Mesothelial cell of epicardium (in vitro differentiated cells): ENCODE measurements at places on chromosomes 6 and 20. TPM values are rescaled to one million over a fixed set of nuclear protein-coding genes. Genes with fewer than 3 reads are reported as not detected.

PSMB9 gene
- total RNA-seq, result 0.81 to 0.82 TPM in 2 of 3 replicates, not detected in the other

TFEB gene
- 3.2 to 4.4 TPM (median 3.8 TPM) in 3 replicates for total RNA-seq

HLA-DOB gene
- 0.35 to 0.52 TPM (median 0.45 TPM) in 3 replicates for total RNA-seq

OR2B6 gene
- not detected in 3 replicates for total RNA-seq

CTCFL gene
- 0.23 to 0.33 TPM (median 0.27 TPM) in 3 replicates for total RNA-seq

FOXQ1 gene
- 0.20 to 0.53 TPM (median 0.41 TPM) in 3 replicates for total RNA-seq

DCDC2 gene
- total RNA-seq, result 1.4 to 1.9 TPM (median 1.4 TPM) in 3 replicates

OR2J1 gene
- total RNA-seq, result not detected in 3 replicates

ZBTB12 gene
- total RNA-seq, result 35.3 to 37.1 TPM (median 35.9 TPM) in 3 replicates

GRCh38 chr20:1631309-1632151, 11.7 kb upstream of the SIRPB1 start:
- H3K36me3 ChIP-seq, result no peaks in the 10 kb centered on the region
- DNase-seq, result no peak
- H3K4me3 ChIP-seq, result no peak overlapping the region
- no peak overlapping the region for H3K27ac ChIP-seq
- peaks cover 26% of the 10 kb centered on the region for H3K27me3 ChIP-seq
- peaks cover 6% of the 10 kb centered on the region for H3K4me1 ChIP-seq

DNA sequence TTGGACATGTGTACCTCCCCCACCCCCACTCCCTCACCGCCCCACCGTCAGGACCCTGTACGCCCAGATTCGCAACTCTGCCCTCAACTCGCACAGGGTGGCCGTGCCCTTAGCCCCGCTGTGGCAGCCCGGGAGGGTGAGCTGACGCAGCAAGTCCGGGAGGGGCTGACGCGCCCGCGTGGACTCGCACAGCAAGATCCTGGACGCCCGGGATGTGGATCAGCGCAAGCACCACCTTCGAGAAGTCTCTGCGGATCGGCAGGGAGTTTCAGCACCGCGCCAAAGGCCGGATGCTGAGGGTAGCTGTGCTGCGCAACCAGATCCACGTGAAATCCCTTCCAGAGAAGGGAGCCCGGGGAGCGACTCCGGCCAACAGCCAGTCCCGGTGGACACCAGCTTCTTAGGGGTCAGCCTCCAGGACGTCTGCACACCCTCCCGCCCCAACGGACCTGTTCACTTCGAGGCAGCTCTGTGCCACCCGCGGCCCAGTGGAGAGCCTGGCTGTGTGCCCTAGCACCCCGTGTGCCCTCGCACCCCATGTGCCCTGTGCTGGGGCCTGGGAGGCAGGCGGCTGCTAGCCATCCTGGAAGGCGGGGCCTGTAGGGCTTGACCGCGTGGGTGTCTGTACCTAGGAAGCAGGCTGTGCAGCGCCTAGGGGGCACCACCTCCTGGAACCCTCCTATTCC, 6.7 kb upstream of the GJA10 start:
- no peaks in the 10 kb centered on the region for H3K36me3 ChIP-seq
- no peak for DNase-seq
- peaks cover 27% of the 10 kb centered on the region for H3K27me3 ChIP-seq
- peaks cover 10% of the 10 kb centered on the region for H3K4me1 ChIP-seq
- no peak overlapping the region for H3K4me3 ChIP-seq

- H3K4me1 ChIP-seq, result no peaks in the 10 kb centered on the region
- no peaks in the 10 kb centered on the region for H3K27me3 ChIP-seq
- H3K4me3 ChIP-seq, result no peak overlapping the region
- no peak overlapping the region for H3K27ac ChIP-seq
- no peak for DNase-seq
- no peaks in the 10 kb centered on the region for H3K36me3 ChIP-seq
Observed at GRCh38 chr6:153047386-153047785, 44.9 kb upstream of the MTRF1L start.

- no peak overlapping the region for H3K4me3 ChIP-seq
- H3K4me1 ChIP-seq, result peaks cover 14% of the 10 kb centered on the region
- no peak overlapping the region for H3K27ac ChIP-seq
Observed at GRCh38 chr6:113464960-113465359, 392.2 kb upstream of the MARCKS start.

- no peak overlapping the region for H3K4me3 ChIP-seq
- peaks cover 2% of the 10 kb centered on the region for H3K36me3 ChIP-seq
- H3K27me3 ChIP-seq, result peaks cover 19% of the 10 kb centered on the region
- peaks cover 41% of the 10 kb centered on the region for H3K4me1 ChIP-seq
- DNase-seq, result no peak
Observed at GRCh38 chr6:82361631-82362030, 2.0 kb upstream of the TPBG start.

GRCh38 chr20:1842281-1842680, 52.9 kb upstream of the SIRPA start:
- DNase-seq, result no peak
- H3K27me3 ChIP-seq, result peaks cover 5% of the 10 kb centered on the region
- peaks cover 2% of the 10 kb centered on the region for H3K4me1 ChIP-seq
- H3K27ac ChIP-seq, result no peak overlapping the region
- H3K36me3 ChIP-seq, result no peaks in the 10 kb centered on the region

DNA sequence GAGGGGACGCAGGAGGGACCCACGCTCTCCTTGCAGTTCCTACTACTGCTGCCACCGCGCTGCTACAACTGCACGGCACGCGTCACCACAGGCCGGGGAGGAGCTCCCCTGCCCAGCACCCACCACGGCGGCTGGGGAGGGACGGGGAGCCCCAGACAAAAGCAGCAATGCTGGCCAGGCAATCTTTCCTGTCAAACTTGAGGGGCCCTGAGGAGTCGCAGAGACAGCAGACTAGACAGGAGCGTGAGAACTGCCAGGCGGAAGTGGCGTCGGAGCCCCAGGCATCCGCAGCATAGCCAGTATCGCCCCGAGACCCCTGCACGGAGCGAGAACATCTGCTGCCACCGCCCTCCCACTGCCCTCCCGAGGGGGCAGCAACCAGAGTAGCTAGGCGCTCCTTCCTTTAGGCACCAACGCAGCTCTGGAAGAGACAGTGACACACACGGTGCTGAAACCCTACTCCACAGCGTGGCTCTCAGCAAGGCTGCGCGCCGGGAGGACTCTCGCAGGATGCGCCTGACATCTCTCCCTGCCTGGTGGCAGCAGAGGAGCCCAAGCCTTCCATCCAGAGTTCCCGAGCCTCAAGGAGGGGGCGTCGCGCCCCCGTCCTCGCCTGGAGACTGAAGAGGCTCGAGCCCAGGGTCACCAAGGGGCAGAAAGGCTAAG, 2.2 kb downstream of the TAF4 start:
- H3K36me3 ChIP-seq, result no peaks in the 10 kb centered on the region
- H3K27ac ChIP-seq, result peak overlapping the region; percentile 16
- no peak for DNase-seq
- H3K27me3 ChIP-seq, result no peaks in the 10 kb centered on the region
- peak overlapping the region; percentile 81 for H3K4me3 ChIP-seq

- no peak for DNase-seq
- H3K27me3 ChIP-seq, result no peaks in the 10 kb centered on the region
- H3K4me3 ChIP-seq, result no peak overlapping the region
- no peak overlapping the region for H3K27ac ChIP-seq
- peaks cover 33% of the 10 kb centered on the region for H3K36me3 ChIP-seq
Observed at GRCh38 chr20:47265984-47266383, 90.5 kb downstream of the ZMYND8 start.
